ENCODE measurements at places on chromosomes 7 and 10.

DNA sequence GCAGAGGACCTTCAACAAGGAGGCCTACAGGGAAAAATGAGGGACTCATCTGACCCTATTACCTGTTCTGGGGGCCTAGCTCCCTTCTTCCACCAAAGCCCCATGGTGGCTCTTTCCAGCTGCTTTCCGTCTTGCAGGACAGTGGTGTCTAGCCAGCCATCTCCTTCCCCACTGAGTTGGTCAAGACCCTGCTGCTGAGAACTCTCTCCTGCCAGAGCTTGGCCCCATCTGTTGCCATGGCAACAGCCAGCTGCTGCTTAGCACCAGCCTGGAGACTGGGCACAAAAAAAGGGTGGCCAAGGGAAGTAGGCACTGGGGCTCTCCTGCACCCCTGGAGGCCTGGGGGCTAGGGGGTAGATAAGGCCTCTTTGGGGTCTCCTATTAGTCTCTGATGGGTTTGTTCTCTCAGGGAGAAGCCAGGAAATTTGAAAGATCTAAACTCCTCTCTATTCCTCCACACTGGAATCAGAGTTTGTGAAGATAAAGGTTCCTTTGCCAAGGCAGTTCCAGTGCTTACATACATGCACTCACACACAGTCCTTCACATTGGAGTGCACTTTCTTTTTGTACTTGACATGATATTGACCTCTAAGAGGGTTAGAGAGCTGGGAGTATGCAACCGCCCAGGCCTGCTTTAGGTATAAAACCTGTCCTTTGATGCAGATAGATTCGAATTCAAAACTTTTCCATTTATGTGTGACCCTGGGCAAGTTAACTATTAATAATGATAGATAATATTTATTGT lies 15.8 kb downstream of the TSPAN33 start:
- DNase-seq = no peak

GRCh38 chr7:71145906-71146901 lies 14.3 kb downstream of the GALNT17 start:
- no peak for DNase-seq

DNA sequence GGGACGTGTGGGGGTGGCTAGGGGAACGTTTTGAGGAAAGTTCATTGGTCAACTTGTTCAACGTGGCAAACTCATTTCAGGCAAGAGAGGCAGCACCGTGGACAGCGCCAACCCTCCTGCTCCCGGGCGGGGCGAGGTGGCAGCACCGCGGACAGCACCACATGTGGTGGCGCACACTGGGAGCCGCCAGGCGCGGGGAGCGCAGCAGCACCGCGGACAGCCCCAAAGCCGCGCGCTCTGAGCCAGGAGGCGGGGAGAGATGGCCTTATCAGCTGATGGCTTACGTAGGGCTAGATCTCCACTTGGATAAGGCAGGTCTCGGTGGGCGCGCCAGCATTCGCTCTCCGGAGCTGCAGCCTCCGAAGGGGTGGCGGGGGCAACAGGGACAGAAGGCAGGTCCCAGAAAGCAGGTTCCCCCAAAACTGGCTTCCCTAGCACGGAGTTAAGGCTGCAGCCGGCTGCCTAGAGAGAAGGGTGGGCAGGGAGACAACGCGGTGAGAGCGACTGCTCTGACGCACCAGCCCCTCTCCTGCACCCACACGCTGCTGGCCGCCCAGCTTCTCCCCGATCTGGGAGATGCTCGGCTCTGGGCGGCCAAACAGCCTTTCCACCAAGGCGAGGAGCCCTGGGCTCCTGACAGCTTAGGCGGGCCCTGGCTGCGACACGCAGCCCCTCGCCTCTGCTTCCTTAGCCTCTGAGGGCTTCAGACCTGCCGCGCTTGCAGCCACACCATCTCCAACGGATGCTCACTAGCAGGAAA lies at the start of gene HTR5A:
HTR5A (plus strand) TSS at position 333 of the 760 bp plus-strand sequence. CDS start 576 bp downstream, outside the sequence.
- DNase-seq = peak; percentile 76

- no peak for DNase-seq
These were observed 13.3 kb downstream of the KMT2E start for GRCh38 chr7:105027176-105027853.

GRCh38 chr10:19845503-19846368 lies 29.5 kb downstream of the PLXDC2 start:
- no peak for DNase-seq

DNA sequence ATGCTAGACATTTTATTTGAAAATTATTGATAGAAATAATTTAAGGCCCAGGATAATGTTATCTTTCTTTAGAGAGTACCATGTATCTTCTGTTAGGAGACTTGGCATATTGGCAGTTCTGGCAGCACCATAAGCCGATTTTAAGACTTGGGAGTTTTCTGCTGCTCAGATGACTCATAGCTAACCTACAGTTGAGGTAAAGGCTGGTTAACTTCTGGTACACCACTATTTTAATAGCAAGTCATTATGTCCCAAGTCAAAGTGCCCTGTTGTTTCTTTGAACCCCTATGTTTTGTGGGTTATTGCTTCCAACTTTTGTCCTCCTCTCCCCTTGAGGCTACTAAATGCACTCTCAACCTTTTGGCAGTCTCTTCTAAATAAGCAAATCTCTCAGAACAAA lies 25.2 kb downstream of the ATRNL1 start:
- DNase-seq = no peak

GRCh38 chr7:96414931-96415292 lies 93.0 kb upstream of the SLC25A13 start:
- DNase-seq = peak; percentile 50

Data from CD4-positive, alpha-beta T cell treated with Interleukin-21 for 1 hour (primary cell).